Chondrocyte (in vitro differentiated cells): ENCODE measurements at places on chromosomes 4 and X. TPM values are rescaled to one million over a fixed set of nuclear protein-coding genes. Genes with fewer than 3 reads are reported as not detected.

The EMCN gene
- 0.19 TPM in 1 of 3 replicates, not detected in the others for total RNA-seq

DNA sequence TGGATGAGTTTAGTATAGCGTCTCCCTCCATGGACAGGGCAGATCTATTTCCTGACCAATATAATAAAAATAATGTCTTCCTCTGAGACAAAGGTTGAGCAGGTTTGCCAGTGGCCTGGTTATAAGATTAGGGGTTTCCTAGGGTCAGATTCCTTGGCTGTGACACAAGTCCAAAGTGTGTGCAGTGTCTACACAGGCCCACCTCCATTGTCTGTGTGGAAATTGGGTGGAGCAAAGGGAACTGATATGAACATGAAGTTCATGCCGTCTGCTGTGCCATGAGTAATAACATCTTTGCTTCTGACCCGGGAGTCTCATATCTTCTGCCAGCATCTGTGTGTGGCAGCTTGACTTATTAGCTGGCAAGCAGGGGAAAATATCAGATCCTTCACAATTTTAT, 187.7 kb upstream of the BOD1L1 start:
- DNase-seq, result no peak

The GUCY1B1 gene
- 13.7 to 21.5 TPM (median 20.5 TPM) in 3 replicates for total RNA-seq

GRCh38 chr4:2943364-2944090, 19.7 kb downstream of the NOP14 start:
- no peak for DNase-seq

GRCh38 chrX:10900585-10901289, 210.4 kb upstream of the HCCS start:
- no peak for DNase-seq
